ENCODE measurements at places on chromosomes 2 and 18. TPM values are rescaled to one million over a fixed set of nuclear protein-coding genes. Genes with fewer than 3 reads are reported as not detected.

DNA sequence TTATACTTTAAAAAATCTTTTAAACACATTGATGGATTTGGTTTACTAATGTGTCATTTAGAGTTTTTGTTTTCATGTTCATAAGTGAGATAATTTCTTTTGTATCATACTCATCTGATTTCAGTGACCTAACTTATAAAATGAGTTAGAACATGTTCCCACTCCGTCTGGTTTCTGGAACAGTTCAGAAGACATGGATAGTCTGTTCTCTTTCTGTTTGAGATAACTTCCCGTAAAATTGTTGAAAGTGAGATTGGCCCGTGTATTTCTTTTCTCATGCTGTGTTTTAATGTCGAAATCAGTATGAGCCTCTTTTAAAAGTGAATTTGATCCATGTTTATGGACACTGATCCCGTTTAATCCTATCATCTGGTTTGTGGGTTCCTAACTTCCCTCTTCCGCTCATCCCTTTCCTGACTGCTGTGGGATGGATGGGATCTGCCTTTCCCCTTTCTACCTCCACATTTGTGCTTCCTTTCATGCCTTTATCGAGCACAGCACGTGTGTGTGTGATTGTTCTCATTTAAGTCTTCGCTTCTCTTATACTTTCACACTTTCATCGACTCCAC lies 78.9 kb downstream of the COPS8 start:
- DNase-seq = no peak

- no peak for DNase-seq
These were observed 10.7 kb upstream of the THNSL2 start for GRCh38 chr2:88159481-88159880.

- no peak for DNase-seq
These were observed 257.6 kb downstream of the CYP26B1 start for GRCh38 chr2:71889759-71890684.

DNA sequence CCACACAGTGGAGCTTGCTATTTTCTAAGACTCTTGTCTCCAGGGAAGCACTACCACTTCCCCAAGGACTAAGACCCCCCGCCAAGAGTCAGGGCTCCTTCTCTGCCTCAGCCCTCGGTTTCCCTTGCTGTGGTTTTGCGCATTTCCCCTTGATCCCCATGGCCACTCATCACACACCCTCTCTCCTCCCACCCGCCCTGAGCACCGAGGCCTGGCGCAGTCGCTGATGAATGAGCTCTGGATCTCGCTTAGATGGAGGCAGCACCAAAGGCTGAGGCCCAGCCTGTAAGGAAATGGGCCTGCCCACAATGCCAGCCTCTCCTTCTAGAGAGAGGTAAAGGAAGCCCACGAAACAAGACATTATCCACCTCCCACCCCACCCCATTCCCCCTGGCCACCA lies 96.9 kb downstream of the TNS1 start:
- no peak for DNase-seq

Gene AKAIN1
- polyA plus RNA-seq = not detected

Gene SLC9A4
- not detected for polyA plus RNA-seq

Gene GPR35
- polyA plus RNA-seq = 3.0 TPM

DNA sequence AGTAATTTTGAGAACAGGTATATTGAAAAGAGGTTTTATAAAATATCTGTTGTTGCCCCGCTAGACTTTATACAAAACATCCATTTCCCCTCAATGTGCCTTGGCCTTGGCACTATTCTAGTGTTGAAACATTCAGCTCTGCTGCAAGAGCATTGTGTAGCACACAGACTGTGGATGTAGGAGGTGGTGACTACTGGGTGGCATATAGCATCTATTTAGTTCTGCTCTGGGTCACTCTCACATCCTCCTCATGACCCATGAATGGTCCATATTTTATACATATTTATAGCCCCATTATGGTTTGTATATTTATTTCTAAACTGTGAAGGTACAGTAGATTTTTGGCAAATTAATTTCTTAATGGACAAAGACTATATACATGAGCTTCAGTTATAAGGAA lies 1022.0 kb upstream of the CELF4 start:
- DNase-seq = no peak

Gene KCNG2
- polyA plus RNA-seq = 0.27 TPM

DNA sequence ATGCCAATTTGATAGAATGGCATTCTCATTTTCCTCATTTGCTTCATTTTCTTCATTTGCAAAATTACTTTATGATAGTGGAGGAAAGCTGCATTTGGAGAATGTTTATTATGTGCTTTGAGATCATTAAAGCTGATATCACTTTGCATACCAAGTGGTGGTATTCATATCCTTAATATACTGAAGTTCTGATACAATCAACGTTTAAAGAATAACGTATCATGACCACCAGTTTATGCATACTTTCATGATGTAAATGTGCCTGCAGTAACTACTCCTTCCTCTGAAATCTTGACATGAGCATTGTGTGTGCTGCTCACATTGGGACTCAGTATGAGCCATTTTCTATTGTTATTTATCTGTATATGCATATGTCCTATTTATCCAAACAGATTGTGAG lies 302.1 kb downstream of the ARHGAP15 start:
- no peak for DNase-seq

DNA sequence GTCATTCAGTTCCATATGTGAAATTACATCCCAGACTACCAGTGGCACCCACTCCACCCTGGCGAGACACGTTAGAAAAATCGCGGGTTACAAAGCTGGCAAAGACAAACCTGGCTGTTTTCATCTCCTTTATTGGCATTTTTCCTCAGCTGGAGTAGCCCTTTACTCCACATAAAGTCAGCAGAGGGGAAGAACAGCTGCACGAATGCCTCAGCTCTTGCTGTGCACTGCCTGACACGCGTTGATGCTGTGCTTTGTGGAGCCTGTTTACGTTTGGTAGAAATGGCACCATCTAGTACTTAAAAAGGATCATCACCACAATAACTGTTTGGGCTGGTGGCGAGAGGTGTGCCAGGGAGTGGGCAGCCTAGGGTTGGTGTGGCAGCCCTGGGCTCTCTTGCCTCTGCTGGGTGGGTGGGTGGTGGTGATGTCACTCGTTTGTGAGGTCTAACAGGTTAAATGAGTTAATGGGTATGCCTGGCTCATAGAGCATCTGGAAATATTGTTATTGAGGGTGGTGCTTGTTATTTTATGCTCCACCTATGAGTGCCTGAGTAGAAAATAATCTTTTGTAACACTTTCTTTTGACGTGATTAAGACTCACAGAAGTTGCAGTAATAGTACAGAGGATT lies 16.4 kb downstream of the FARP2 start:
- no peak for DNase-seq

GRCh38 chr2:134737671-134738070 lies 18.9 kb upstream of the TMEM163 start:
- DNase-seq = no peak

DNA sequence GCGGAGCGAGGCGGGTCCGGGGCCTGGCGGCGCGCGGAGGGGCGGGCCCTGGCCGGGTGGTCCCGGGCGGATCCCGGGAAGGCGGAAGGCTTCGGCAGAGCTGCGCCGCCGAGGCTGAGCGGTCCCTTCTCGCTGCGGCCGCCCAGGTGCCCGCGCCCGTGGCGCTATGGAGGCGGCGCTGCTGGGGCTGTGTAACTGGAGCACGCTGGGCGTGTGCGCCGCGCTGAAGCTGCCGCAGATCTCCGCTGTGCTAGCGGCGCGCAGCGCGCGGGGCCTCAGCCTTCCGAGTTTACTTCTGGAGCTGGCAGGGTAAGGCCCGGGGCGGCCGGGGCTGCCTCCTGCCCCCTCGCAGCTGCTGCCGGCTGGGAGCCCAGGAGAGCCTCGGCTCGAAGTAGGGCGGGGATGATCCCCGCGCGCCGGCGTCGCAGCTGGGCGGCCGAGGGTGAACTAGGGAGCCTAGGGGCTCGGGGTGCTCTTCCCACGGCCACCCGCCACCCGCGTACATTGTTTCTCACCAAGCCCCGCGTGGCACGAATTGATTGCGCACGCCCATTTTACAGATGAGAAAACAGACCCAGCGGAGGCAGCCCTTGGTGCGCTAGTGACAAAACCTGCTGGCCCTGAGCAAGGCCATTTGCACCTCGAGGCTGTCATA lies at the start of gene SLC66A3:
Gene SLC66A3 (plus strand): TSS at position 87 of the 655 bp plus-strand sequence. CDS start 80 bp downstream, at position 167.
- DNase-seq = peak; percentile 90

DNA sequence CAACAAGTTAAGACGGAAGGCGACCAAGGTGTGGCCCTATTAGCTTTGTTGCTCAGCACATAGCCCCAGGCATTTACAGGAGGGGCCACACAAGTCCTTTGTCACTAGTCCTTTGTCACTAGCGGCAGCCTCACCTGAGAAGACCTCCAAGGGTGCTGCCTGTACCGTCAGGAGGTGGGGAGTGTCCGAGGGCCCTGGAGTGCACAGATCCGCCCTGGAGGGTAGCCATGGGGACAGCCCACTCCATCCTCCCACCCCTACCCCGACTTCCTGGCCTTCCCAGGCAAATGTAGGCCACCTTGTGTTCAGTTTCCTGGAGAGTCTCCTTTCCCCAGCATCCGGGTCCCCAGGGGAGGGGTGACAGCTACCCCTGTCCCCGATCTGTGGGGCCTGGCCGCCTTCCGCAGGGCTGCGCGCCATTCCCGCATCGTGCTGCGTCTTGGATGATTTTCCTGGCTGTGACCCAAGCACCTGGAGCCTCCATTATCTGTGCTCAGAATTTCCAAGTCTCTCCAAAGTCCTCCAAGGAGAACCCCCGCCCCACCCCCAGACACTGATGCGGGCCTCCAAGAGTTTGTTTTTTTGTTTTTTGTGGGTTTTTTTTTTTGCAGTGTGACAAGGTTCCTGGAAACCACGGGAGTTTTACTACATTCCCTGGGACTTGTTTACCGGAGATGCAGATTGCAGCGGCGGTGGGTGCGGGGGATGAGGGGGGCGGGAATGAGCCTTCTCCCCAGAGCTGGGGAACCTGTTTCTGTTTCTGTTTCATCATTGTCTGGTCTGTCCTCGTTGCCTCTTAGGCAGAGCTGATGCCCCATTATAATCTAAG lies 28.6 kb downstream of the TEX44 start:
- DNase-seq = no peak

- DNase-seq = peak; percentile 73
These were observed 4.0 kb downstream of the BAZ2B start for GRCh38 chr2:159612255-159612901.

- no peak for DNase-seq
These were observed 458.5 kb upstream of the SALL3 start for GRCh38 chr18:78521136-78521535.

DNA sequence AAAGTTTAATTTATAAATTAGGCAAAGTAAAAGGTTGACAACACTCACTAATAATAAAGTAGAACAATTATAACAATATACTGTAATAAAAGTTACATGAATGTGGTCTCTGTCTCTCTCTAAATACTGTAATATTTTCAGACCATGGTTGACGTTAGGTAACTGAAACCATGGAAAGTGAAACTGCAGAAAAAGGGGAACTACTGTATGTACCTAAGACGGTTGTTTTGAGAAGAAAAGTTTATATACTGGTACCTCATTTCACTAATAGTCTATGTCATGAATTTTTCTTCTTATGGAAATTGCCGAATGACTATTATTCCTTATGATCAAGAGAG lies 166.7 kb upstream of the ZNF521 start:
- no peak for DNase-seq

DNA sequence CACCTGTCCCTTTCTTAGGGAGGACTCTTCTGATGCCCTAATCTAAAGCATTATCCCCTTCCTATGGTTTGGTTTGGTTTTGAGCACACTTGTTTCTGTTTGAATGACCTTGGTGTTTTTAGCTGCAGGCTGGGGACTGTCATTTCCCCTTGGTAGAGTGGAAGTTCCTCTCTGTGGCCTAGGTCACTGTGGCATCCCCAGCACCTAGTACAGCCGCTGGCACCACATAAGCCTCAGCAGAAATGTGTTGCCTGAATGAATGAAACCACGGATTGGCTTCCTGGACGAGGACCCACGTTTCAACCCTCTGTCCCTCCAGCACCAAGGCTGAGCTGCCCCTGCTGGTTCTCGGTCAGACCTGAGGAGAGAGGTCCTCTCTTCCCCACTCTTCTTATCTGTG lies 159.9 kb downstream of the CTIF start:
- DNase-seq = no peak

Gene ILKAP
- polyA plus RNA-seq = 48.6 TPM

DNA sequence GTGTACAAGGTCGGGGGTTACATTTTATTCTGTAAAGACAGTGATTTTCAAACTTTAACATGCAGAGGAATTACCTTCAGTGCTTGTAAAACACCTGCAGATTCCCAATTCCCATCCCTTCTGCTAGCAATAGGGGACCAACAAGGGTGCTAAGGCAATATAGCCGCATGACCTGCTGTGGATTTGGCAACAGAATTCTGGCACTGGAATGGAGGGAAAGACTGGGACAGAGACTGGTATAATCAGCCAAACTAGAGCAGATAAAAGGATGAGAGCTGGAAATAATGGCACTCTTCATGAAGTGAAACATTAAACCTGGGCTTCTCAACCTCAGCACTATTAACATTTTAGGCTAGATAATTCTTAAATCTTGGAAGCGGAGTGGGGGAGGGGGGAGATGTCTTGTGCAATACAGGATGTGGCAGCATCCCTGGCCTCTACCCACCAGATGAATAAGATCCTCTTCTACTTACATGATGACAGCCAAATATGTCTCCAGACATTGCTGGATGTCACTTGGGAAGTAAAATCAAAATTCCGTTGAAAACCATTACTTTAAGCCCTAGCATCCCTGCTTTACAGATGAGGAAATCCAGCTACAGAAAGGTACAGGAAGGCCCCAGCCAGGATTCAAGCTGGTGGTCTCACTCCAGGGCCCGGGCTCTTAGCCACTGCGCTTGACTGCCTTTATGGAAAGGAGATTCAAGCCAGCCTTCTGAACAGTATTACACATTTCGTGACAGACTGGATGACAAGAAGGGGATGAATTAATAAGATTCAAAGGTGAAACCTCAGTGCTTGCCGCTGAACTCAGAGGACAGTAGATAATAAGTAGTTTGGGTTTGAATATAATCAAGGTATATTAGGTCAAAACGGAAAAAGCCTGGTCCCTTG lies 1.7 kb downstream of the EVA1A start:
- DNase-seq = no peak

GRCh38 chr18:36758623-36759022 lies 70.2 kb downstream of the TPGS2 start:
- no peak for DNase-seq

Gene CEP68
- 30.4 TPM for polyA plus RNA-seq

- no peak for DNase-seq
These were observed 114.1 kb downstream of the BCL11A start for GRCh38 chr2:60439219-60439974.

DNA sequence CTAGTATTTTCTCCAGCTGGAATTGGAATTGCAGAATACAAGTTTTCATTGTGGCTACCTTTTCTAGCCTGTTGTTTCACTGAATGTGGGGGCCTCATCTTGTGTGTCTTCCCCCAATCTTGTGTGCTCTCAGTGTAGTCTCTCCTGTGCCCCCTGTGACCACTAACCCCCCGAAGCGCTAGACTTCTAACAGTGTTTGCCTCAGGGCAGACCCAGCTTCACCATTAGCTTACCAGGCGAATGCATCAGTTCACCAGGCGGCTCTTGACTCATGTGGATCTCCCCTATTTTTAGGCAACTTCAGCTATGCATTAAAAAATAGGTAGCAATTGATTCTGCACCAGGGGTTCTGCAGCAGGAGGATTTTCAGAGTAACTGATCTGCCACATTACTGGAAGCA lies 376.2 kb upstream of the MEIS1 start:
- no peak for DNase-seq

- no peak for DNase-seq
These were observed 40.6 kb upstream of the MAP2 start for GRCh38 chr2:209383212-209383611.

All from right lung (tissue), 10 donors.